ENCODE measurements at places on chromosomes 7 and 10. TPM values are rescaled to one million over a fixed set of nuclear protein-coding genes. Genes with fewer than 3 reads are reported as not detected.

DNA sequence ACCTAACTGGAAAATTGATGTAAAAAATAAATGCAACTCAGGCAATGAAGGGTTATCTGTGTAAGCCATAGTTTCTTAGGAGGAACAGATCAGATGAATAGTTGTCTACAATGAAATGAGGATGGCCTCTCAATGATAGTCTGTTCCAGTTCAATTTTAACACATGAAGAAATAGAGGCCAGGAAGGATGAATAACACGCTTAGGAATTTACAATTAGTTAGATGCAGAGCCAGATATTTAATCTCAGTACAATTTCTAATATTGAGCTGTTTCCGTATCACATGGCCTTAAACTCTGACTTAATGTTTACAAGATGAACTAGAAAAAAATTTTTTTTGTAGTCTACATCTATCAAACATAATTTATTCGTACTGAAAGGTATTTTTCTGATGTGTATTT, 176.6 kb downstream of the GALNT11 start:
- no peak for DNase-seq

GRCh38 chr7:52413051-52413450, 622.4 kb upstream of the POM121L12 start:
- DNase-seq, result no peak

GRCh38 chr7:33503014-33503413, 373.6 kb downstream of the BBS9 start:
- DNase-seq, result no peak

- DNase-seq, result no peak
Measured at GRCh38 chr10:102460836-102461186, 9.5 kb upstream of the C10orf95 start.

DNA sequence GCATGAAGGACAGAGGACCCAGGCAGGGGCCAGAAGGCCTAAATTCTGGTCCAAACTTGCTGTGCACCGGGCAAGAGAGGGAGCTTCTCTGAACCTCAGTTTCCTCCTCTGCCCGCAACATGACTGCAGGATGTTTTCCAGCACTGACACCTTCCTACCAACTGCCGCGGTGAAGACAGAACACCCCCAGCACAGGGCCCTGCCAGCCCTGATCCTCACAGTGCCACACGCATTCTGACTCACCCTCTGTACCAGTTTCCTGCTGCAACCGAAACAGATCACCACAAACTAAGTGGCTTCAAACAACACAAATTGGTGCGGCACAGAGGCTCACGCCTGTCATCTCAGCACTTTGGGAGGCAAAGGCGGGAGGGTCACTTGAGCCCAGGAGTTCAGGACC, 18.1 kb downstream of the MAD1L1 start:
- DNase-seq, result no peak

- no peak for DNase-seq
Measured at GRCh38 chr7:138032770-138033169, 30.9 kb upstream of the CREB3L2 start.

GRCh38 chr7:90677486-90678404, 81.6 kb downstream of the CDK14 start:
- no peak for DNase-seq

DNA sequence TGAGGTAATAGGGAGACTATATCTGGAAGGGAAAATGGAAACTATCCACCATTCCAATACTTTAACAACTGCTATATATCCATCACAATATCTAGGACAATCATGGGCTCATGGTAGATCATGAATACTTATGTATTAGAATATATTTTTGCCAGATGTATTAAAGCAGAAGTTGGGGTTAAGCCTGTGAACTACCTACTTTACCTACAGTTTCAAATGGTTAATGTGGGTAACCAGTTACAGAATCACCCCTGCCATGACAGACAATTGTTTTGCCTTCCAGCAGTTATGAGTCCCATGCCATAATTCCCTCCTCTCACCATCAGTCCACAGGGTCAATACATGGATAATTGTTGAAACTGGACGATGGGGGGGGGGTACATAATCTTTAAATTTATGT, 29.9 kb upstream of the RAPGEF5 start:
- DNase-seq, result no peak

- no peak for DNase-seq
Measured at GRCh38 chr10:132071667-132072066, 5.9 kb downstream of the JAKMIP3 start.

- no peak for DNase-seq
Measured at GRCh38 chr10:11551916-11552602, 59.4 kb downstream of the USP6NL start.

GRCh38 chr7:43655584-43655983, 72.7 kb downstream of the STK17A start:
- DNase-seq, result no peak

DNA sequence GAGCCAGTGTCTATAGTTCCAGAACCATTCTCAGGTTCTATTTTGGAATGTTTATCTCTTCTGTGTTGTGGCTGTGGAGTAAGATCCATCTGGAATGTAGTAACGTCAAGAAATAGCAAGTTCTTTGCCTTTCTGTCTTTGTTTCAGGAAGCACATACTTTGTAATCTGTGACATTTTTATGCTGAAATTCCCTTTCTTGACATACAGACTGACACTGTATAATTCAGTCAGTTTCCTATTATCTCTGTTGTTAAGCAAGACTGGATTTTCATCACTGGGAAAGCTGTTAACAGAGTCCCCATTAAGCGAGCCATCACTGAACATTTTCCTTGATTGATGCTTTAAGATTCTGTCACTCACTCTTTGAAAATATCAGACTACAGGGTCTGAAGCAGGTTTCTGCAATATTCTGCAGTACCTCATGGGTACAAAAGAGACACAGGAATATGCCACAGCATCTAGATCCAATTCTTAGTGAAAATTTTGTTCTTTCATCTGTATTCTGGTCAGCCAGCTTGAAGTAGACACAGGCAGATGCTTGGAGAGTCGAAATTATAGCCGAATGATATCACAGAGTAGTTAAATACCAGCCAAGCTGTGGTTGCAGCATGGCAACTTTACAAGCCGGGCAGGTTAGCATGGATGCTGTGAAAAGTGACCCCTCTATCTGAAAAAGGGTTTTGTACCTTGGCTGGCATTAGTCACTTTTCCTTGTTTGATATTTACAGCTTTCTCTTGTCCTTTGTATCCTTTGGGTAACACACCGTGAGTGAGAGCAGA, 62.6 kb downstream of the CACNB2 start:
- DNase-seq, result no peak

- DNase-seq, result no peak
Measured at GRCh38 chr7:100963874-100964273, 5.5 kb upstream of the MUC12 start.

DNA sequence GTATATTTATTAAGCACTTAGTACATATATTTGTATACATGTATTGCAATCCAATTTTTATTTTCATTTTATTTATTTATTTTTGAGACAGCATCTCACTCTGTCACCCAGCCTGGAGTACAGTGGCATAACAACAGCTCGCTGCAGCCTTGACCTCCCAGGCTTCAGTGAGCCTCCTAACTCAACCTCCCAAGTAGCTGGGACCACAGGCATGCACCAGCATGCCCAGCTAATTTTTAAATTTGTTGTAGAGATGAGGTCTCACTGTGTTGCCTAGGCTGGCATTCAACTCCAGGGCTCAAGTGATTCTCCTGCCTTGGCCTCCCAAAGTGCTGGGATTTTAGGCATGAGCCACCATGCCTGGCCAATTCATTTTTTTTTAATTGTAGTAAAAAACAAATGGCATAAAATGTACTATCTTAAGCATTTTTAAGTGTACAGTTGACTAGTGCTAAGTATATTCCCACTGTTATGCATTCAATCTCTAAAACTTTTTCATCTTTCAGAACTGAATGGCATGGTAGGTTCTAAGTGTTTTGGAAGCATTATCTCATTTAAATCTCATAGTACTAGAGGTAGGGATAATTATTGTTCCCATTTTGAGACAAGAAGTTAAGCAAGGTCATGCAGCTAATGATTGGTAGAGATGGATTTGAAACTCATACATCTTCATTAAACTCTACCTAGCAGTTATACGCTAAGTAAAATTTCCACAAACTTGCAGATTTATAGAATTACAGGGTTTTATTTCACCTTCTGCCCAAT, 264.0 kb upstream of the NFE2L3 start:
- no peak for DNase-seq

DNA sequence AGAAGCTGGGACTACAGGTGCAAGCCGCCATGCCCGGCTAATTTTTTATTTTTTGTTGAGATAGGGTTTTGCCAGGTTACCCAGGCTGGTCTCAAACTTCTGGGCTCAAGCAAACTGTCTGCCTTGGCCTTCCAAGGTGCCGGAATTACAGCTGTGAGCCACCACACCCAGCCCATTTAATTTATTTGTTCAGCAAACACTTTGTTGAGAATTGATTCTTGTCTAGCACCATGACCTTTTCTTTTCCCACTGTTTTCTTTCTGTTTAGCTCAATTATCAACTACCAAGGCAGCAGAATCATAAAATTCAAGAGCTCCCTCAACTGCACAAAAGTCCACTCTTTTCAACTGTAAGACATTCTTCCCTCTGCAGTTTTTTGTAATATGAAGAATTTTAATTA, 47.8 kb upstream of the PARD3 start:
- DNase-seq, result no peak

DNA sequence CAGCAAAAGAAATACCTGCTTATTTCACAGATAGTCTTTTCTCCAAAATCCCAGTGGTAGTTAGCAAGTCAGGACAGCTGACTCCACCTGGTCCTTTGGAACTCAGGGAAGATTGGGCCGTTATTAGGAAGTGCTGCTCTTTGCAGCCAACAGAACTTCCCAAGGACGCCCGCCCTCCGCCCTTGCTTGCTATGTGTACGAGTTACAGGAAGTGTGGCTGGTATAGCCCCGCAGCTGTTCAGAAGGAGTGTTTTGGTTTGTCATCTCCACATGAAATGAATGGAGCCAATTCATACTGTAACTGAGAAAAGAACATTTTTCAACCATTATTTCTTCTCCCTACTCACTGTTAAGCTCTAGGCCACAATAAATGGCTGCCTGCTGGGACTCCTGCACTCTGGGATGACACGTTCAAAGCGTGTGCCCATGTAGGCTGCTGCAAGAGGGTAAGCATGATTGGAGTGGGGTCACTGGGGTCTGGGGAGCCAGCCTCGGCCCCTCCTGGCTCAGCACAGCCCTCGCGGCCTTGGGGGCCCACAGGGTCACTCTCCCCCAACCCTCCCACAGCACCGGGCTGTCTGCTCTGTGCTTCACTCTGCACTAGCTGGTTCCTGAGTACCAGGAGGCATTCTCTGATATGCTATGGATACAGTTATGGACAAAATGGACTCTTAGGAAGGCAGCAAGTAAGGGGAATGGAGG, 244.0 kb downstream of the EBF3 start:
- no peak for DNase-seq

- no peak for DNase-seq
Measured at GRCh38 chr7:144494355-144494754, 90.9 kb upstream of the NOBOX start.

DNA sequence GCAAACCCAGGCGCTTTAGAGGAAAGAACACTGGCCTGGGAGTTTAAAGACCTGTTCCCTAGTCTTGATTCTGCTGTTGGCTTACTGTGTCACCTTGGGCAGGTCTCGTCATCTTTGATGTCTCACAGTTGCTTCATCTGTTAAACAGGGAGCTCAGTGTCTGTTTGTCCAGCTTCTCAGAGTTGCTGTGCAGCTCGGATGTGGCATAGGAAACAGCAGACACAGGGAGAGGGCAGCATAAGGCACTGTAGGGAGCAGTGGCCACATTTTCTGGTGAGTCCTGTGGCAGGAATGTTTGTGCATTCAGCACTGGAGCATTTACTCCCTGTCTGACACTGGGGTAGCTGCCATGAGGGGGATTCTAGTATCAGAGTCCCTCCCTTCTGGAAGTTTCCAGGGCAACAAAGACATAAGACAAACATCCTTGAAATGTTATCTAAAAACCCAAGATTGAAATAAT, 2.0 kb downstream of the REPIN1 start:
- DNase-seq, result no peak

- DNase-seq, result no peak
Measured at GRCh38 chr7:24496036-24496435, 77.2 kb upstream of the PALS2 start.

GRCh38 chr10:22630234-22631174, 83.9 kb downstream of the PIP4K2A start:
- DNase-seq, result no peak

GRCh38 chr10:79314761-79315601, 32.3 kb upstream of the PPIF start:
- DNase-seq, result no peak

GRCh38 chr7:23469961-23470250, 385 bp downstream of the IGF2BP3 start:
- no peak for DNase-seq

GRCh38 chr10:28014651-28015050, 15.8 kb upstream of the ODAD2 start:
- DNase-seq, result no peak

- DNase-seq, result no peak
Measured at GRCh38 chr10:13158401-13158800, 3.0 kb upstream of the MCM10 start.

DNA sequence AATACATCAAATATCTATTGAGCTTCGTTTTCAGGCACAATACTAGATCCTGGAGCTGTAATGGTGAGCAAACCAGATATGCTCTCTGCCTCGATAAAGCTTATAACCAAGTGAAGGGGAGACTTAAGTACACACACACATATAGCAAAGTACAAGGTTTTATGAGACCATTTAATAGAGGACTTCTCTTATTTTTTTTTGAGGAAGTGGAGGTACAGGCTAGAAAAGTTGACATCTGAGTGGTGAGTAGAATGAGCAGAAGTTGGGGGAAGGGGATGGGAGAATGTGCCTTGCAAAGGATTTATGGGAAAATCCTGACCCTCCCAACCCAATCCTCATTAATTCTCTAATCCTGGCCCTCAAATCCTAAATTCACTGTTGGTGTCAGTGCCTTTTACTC, 7.7 kb downstream of the CCDC136 start:
- no peak for DNase-seq

DNA sequence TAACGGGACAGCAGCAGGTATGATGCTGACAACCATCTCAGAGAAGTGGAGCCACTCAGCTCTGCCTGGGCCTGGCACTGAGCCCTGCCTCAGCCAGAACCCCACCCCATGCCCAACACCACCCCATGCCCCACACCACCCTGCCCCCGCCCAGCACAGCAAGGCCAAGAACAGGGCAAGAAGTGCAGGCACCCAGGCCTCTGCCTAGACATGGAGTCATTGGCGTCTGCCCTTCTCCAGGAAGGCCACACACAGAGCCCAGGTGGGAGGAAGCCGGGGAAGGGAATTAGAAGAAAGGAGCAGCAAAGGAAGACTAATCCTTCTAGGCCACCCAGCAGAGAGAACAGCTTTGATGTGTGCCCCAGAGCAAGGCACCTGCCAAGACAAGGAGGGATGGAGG, 18.9 kb downstream of the CAMK2G start:
- peak; percentile 73 for DNase-seq

- no peak for DNase-seq
Measured at GRCh38 chr7:824664-825063, 7.6 kb upstream of the SUN1 start.

The ADIRF gene
- total RNA-seq, result 155 TPM

The BAMBI gene
- total RNA-seq, result 12.9 TPM

The FGFR2 gene
- total RNA-seq, result 58.7 TPM

The MACC1 gene
- 22.1 TPM for total RNA-seq

The METTL27 gene
- total RNA-seq, result 2.3 TPM

The PIK3CG gene
- 15.7 TPM for total RNA-seq
